Esophagus muscularis mucosa (tissue), 4 donors: ENCODE measurements at places on chromosomes 3 and 15.

- DNase-seq: no peak
Measured at GRCh38 chr3:134378818-134379217, 4.6 kb upstream of the AMOTL2 start.

DNA sequence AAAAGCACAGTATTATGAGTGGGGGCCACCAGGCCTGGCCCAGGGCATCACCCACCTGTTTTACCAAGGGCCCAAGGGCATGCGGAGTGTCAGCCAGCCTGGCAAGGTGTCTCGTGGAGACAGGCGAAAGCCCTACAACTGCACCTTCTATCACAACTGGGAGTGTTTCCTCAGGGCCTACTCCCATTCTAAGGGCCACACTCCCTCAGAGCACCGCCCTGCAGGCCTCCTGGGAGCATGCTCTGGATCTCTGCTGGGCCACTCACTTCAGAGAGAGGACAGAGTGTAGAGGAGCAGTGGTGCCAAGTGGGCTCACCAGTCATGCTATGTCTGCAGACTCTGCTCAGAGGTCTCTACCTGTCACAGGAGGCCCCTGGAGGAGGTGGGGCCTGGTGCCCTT, 21.2 kb upstream of the CLK3 start:
- DNase-seq: no peak

DNA sequence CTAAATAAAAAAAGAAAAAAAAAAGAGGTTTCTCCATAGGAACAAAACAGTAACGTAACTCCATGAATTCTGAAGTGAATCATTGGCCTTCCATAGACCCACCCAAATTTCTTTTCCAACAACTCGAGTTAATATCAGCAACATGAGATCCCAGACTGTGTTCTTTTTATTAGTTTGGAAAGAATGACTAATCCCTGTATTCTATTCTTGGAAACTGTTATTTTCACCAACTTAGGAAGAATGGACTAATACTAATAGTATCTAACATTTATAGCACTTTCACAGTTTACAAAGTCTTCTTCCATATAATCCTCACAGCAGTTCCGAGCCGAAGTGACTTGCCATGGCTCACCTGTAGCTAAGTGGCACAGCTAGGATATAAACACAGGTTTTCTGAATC, 72.7 kb upstream of the SLC4A7 start:
- no peak for DNase-seq

DNA sequence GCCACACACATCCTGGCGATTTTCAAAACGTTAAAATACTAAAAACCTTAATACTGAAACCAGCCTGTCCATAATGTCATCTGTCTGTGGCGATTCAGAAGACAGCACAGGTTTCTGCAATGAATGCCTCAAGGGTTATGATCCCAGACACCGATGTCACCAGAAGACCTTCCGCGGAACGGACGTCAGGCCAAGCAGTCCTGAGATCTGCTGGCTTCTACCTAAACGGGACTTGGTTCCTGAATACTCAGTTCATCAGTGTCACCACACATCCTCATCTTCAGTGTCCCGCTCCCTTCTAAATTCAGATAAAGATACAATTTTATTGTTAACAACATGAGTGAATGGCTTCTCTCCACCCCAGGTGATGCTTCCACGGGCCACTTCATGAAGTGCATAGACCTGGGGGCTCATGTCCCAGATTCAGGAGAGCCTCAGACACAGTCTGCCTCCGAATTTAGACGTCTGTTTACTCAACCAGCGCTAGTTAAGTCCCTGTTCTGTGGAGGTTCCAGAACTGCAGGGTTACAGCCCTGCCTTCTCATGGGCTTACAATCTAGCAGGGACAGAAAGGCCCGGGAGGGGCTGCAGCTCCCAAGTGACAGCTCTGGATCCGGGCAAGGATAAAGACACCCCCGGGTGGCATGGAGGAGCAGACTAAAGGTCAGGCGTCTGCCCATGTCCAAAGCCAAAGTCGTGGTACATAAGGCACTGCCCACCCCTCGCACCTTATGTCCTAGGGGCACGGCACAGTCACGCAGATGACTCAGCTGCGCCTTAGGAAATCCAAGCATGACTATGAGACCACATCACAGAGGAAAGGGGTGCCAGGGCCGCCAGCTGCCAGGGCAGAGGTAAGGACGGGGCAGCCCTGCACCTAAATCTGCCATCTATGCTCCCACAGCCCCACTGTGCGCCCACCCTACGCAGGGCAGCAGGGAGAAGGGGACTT, 75.9 kb downstream of the VGLL4 start:
- no peak for DNase-seq

DNA sequence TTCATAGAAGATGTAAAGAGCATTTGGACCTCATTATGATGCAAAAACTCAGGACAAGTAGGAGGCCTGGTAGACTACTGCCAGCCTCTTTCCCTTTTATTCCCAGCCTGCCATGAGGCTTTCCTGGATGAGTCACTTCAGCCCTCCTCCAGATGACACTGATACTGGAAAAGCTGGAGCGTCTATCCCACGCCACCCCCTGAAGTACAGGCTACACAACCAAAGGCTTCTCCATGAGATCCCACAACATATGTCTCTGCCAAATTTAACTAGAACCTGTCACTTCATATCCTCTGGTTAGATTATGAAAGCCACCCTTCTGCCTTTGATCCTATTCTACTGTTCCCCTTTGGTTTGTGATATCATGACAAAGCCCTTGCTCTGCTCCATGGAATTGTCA, 56.1 kb upstream of the CPNE4 start:
- DNase-seq: no peak

GRCh38 chr3:170961616-170962400, 53.4 kb upstream of the EIF5A2 start:
- DNase-seq: no peak

DNA sequence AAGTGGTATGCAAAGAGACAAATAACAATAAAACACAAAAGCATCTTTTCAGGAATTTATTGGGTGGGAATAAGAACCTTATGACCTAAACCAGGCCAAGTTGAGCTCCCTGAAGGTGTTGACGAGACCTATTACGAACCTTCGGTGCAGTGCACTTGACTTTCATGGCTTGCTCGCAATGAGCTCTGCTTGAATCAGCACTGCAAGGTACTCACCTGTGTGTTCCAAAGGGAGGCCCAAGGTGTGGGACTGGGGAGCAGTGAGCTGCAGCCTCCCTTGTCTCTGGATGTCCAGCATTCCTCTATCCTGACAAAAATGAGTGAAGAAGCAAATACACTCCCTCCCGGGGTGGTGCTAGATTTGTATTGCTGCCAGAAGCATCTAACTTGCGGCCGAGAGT, at the start of gene MDFIC2:
Gene MDFIC2, minus strand, starts transcription at position 303 of the 400 bp plus-strand sequence. CDS start 665 bp downstream, outside the sequence.
- no peak for DNase-seq

DNA sequence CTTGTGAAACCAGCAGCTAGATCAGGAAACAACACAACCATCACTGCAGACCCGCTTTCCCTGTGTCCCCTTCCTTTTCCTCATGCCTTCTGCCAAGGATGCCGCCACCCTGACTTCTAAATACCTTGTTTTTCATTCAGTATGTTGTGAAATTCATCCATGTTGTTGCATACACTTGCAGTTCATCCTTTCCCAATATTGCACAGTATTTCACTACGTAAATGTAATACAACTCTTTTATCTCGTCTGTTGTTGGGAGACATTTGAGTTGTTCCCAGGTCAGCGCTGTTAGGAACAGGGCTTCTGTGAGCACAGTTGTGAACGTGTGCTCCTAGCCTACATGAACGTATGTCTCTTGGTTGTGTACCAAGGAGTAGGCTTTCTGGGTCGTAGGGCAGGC, 24.2 kb downstream of the TLNRD1 start:
- DNase-seq: no peak

GRCh38 chr3:194180570-194180969, 44.6 kb downstream of the HES1 start:
- no peak for DNase-seq

- no peak for DNase-seq
Measured at GRCh38 chr3:24389108-24390090, 105.3 kb downstream of the THRB start.

DNA sequence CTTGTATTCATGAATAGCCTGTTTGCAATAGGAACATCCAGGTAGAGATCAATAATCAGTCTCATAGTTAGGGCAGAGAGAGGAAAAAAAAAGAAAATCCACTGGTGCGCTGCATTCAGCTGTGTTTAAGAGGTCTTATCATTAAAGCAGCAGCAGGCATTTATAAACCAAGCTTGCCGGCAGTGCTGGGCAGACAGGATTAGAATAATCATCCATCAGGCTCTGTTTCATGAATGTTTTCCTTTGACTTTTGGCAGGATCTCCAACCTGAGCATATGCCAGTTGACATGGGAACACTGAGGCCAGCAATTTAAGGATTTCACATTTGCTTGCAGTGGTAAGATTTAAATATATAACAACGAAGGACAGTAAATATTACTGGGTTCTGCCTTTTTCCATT, 305.2 kb upstream of the SEMA6D start:
- no peak for DNase-seq

DNA sequence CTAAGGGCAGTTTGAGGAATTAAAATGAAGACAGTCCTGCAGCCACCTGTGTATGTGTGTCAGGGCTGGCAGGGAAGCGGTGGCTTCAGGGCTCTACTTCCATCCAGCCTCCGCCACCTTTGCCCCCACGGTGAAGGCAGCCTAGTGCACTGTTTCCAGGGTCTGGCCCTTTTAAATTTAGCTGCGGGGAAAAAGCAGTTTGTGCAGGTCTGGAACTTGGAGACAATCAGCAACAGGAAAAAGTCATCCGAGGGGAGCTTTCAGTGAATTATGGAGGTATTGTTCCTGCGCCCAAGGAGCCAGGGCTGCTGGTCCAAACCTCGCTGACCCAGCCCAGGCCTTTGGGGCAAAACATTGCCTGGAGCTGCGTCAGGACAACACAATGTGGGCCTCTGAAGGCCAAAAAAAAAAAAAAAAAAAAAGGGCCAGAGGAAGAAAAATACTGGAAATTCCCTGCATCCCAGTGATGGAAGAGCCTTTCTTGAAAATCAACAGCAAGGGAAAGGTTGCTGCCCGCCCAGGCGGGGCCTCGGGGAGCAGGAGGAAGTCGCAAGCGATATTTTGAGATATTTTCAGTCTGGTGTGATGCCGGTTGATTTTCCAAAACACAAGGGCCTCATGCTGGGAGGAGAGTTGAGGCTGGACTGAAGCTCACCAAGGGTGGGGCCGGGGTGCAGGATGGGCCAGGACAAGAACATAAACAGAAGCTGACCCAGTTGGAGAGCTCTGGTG, 25.5 kb upstream of the FGD5 start:
- no peak for DNase-seq

DNA sequence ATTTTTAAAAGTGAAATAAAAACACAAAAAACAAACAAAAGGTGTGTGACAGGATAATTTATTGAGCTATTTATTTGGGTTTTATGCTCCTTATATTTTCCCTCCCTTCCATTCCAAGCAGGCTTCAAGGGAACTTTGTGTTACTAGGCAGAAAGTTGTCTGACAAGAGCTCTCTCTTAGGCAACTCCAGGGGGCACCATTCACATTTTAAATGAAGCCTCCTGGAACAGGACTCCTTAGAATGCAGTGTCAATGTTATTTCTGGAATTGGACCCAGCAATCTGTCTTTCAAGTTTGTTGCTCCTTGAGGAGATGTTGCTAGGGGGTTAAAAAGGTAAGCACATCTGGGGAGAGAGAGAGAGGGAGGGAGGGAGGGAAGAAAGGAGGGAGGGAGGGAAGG, 5.4 kb upstream of the RFX7 start:
- DNase-seq: no peak

- no peak for DNase-seq
Measured at GRCh38 chr3:172848910-172849309, 98.4 kb downstream of the ECT2 start.

- DNase-seq: no peak
Measured at GRCh38 chr3:170726976-170727661, 141.2 kb upstream of the SLC7A14 start.

DNA sequence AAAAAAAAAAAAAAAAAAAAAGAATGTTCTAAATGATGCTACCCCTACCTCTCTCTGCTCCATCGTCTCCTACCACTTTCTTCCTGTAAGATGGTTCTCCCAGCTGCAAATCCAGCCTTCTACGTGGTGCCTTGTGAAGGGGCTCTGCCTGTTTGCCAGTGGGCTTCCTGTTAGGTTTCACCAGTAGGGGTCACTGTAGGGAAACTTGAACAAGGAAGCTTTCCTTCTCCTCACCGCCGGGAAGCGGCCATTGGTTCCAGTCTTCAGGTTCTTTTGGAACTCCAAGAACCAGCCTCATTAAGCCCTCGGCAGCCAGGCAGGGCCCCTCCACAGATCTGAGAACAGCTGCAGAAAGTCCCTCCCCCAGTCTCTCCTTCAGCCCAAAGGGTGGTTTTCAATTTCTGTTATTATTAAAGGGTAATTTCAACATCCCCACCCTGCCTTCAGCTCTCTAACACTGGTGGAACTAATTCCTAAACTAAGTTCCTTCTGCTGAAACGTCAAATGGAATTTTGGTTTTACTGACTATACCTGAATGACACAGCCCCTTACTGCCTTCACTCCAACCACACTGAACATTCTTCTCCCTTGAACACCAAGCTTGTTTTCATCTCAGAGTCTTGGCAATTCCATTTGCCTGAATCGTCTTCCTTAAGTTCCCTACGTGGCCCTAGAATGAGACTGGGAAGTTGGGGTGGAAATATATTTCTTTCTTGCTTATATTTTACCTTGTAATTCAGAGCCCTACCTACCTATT, 13.5 kb downstream of the MCCC1 start:
- no peak for DNase-seq

- DNase-seq: no peak
Measured at GRCh38 chr15:84961114-84961452, 20.6 kb upstream of the PDE8A start.

DNA sequence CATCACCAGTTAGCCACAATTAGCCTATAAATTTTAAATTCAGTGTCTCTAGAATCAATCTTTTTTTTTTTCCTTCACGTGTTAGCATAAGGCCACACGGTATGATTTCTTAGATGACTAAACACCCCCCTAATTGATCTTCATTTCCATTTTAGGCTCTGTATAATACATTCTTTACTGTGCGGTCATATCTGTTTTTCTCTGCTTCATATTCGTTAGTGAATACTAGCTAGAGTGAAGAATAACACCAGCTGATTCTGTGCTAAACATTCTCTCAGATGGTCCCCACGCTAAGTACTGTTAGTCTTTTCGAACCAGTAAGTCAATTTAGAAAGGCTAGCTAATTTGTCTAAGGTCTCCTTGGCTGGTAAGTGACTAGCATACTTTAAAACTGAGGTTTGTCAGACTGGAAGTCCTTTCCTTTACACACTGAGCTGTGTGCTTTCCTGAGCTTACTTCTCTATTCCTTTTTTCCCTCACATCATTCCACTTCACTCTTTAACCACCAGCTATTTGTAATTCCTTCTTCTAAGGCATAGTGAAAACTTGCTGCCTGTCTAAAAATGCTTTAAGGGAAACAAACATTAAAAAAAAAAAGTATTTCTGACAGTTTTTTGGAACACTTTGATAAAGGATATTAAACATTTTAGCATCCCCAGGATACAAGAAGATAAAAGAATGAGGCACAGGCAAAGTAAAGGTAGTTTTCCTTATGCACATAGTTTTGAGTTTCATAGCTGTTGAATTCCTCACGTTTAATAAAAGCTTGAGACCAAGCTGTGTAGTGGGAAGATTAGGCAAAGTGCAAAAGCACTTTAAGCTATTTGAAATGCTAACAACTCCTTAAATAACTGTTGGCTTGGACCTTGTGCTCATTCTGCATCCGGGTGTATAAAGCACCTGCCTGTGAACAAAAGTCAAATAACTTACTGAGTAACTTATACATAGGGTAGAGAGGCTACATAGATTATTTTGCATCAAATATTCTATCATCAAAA, 17.1 kb downstream of the ZFAND6 start:
- no peak for DNase-seq

- no peak for DNase-seq
Measured at GRCh38 chr15:57245130-57245529, 131.2 kb upstream of the CGNL1 start.

- no peak for DNase-seq
Measured at GRCh38 chr3:151283387-151283786, 5.0 kb upstream of the P2RY14 start.
